NCI-H2107 (cell line): ENCODE measurements at places on chromosomes 7 and 10.

DNA sequence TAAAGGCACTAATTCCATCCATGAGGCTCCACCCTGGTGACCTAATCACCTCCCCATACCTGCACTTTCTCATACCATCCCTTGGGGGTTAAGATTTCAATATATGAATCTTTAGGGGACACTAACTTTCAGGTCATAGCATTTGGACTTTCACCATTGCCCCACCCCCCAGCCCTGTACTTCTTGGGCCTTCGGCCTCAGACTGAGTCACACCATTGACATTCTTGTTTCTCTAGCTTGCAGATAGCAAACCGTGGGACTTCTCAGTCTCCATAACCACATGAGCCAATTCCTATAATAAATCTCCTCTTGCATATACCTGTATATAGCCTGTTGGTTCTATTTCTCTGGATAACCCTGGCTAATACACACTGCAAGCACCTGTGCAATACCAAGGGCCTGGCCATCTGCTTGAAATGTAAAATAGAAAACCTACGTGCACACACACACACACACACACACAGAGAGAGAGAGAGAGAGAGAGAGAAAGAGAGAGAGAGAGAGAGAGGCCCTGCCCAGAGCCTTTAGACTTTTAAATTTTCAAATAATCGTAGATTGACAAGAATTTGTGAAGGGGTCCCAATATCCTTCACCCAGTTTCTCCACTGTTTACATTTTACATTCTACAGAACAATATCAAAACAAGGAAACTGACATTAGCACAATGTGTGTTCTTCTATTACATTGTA, 25.3 kb downstream of the ANXA8 start:
- no peak for DNase-seq

- DNase-seq, result no peak
Measured at GRCh38 chr7:65927489-65928448, 54.2 kb downstream of the GUSB start.

- no peak for DNase-seq
Measured at GRCh38 chr7:98474558-98474957, 73.7 kb upstream of the BAIAP2L1 start.

GRCh38 chr7:36391436-36392198, 2.0 kb downstream of the ANLN start:
- no peak for DNase-seq

- no peak for DNase-seq
Measured at GRCh38 chr10:124357561-124357885, 61.2 kb downstream of the OAT start.

GRCh38 chr7:2108501-2109250, 124.1 kb downstream of the MAD1L1 start:
- DNase-seq, result no peak

GRCh38 chr7:108109221-108109908, 20.8 kb downstream of the LAMB4 start:
- DNase-seq, result peak; percentile 30

- no peak for DNase-seq
Measured at GRCh38 chr10:101826852-101827434, 8.7 kb upstream of the OGA start.

- DNase-seq, result no peak
Measured at GRCh38 chr10:50622706-50623662, 772 bp downstream of the SGMS1 start.
